ENCODE measurements at places on chromosomes 13 and 19.

- DNase-seq, result peak; percentile 22
These were observed 3.3 kb upstream of the CEACAM7 start for GRCh38 chr19:41691268-41691970.

- no peak for DNase-seq
These were observed 6.8 kb downstream of the FIZ1 start for GRCh38 chr19:55592391-55593090.

DNA sequence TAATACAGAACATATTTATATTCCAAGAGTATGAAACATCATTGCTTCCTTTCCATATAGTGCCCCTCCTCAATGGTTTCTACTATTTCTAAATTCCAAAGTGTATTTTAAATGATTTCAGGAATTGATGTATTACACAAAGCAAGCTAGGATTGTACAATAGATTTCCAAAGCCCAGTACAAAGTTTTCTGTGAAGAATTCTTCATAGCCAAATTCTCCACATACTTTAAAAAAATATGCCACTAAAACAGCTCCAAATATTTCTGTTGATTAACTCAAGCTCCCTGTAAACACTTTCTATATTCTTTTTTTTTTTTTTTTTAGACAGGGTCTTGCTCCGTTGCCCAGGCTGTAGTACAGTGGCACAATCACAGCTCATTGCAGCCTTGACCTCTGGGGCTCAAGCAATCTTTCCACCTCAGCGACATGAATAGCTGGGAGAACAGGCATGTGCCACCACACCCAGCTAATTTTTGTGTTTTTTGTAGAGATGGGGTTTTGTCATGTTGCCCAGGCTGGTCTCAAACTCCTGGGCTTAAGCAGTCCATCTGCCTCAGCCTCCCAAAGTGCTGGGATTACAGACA, 50.6 kb downstream of the ELF1 start:
- DNase-seq, result no peak

DNA sequence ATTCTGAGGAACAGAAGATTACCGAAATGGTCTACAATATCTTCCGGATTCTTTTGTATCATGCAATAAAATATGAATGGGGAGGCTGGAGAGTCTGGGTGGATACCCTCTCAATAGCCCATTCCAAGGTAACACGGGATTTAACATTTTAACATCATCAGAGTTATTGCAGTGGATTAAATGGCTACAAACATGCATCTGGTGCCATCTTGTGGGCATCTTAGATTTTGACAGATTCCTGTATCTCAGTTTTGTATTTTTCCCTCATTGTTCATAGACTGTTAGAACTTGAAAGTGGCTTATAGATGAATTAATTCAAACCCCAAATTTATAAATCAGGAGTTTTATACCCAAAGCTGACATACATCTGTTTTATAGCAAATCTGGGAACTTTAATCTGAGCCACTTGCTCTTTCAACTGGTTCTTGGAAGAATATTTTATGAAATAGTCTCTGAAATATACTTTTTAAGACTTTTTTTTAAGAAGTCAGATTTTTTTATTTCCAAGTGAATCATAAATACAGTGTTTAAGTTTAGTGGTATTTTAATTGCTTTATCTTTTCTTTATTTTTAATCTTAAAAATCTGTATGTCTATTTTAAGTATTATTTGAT, 215.2 kb downstream of the NBEA start:
- DNase-seq, result no peak

DNA sequence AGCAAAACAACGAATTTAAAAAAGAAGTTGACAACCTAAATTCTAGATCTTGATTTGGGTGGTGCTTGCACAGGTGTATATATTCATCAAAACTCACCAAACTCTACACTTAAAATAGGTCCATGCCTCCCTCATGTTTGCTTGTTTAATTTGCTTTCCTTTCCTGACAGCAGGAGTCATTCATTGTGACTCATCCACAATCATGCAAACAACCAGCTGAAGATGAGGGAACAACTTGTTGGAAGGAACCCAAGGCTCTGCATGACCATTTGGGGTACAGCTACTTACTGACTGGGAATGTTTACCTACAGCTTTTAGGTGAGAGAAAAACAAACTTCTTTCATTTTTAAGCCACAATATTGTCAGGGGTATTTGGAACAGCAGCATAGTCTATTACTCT, 96.6 kb downstream of the RXFP2 start:
- DNase-seq, result no peak

DNA sequence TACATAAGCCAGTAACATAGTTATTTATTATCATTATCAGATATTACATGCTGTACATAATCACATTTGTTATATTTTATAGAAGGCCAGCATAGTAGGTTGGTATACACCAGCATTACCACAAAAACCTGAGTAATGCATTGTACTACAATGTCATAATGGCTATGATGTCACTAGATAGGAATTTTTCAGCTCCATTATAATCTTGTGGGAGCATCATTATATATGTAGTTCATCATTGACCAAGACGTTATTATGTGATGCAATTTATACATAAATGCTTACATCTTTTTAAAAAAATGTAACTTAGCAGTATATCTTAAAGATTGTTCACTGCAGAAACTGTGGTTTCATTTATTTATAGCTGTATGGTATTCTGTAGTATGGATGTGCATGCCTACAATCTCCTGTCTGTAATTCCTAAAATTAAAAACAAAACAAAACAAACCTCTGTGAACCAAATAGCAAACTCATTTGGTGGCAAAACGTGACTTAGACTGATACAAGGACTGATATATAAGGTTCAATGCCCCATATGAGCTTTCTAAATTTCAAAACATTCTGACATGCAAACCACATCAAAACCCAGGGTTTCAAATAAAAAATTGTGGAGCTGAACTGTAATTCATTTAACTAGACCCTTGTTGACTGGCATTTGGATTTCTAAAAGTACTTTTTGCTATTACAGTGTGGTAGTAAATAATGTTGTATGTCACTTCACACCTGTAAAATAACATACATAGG, 250.9 kb downstream of the DLEU7 start:
- no peak for DNase-seq

DNA sequence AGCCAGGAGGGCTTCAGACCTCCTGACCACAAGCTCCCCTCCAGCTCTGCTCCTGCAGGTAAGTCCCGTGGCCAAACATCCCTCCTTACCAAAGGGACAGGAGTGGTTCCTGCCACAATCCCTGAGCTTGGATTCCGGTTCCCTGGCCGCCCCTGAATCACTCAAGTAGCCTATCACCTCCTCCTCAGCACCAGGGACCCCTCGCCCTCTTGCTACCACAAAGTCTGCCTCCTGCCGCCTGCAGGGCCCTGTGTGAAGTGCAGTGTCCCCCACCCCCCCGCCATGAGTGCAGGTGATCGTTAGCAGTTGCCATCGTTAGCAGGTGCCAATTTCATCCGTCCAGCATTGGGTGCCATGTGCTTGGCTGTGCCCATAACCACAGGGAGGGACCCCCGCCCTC, 40.8 kb upstream of the RANBP3 start:
- DNase-seq, result no peak

DNA sequence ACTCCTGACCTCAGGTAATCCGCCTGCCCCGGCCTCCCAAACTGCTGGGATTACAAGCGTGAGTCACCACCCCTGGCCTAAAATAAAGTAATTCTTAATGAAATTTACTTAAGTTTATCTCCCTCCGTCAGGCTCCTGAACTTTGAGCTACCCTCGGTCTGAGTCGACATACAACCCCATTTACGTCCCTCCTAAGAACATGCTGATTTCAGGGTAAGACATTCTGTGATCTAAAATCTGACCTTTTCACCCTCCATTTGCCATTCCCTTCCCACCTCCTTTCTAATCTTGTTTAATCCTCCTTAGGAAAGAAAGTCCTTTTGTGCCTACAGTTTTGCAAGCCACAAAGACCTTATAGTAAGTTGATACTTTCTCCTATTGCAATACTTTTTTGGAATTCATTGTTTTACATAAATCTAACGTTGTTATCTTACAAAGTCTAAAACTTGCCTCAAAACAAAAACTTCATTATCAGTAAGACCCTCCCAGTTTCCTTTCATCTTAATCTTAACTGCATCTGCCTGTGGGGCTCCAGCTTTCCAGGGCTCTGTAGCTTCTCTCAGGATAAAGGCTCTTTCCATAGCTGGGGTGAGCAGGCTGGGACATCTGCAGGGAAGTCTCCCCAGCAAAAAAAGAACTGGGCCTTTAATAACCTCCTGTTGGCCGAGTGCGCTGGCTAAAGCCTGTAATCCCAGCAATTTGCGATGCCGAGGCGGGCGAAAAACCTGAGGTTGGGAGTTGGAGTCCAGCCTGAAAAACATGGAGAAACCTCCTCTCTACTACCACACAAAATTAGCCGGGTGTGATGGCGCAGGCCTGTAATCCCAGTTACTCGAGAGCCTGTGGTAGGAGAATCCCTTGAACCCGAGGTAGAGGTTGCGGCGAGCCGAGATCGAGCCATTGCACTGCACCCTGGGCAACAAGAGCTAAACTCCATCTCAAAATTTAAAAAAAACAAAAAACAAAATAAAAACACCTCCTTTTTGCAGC, 143.1 kb downstream of the ZNF737 start:
- DNase-seq, result no peak

GRCh38 chr13:70311191-70311590, 202.9 kb upstream of the KLHL1 start:
- no peak for DNase-seq

Data from stimulated activated CD4-positive, alpha-beta T cell treated with anti-CD3 and anti-CD28 coated beads, Interleukin-1b, Interleukin-23, amount 100 ng/mL, for 48 hours (primary cell).